ENCODE measurements at places on chromosomes 12 and 14. TPM values are rescaled to one million over a fixed set of nuclear protein-coding genes. Genes with fewer than 3 reads are reported as not detected.
A peak's percentile ranks its signal among the peaks of the same experiment; 100 is the strongest.

DNA sequence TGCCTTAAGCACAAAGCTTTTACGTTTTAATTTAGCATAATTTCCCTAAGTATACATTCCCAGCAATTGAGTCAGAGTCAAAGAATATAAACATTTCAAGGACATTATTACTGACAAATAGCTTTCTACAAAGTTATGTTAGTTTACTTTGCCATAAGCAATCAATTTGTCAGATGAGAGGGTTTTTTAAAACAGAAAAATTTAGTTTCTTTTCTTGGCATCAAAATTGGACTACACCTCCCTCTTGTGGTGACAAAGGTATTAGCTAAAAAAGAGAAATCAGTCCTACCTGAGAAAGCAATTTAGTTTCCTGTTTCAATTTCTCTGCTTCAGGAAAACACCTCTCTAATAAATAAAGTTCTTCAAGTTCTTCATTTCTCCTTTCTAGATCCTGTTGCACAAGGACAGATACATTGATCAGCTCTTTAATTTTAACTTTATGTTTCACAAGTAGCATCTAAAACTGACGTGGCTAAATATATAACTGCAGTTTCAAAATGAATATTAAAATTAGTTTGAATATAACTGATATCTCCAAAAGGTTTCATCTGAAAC lies 39.9 kb downstream of the DNAI7 start:
- DNase-seq, result no peak

Gene ESRRB
- 0.08 TPM for total RNA-seq

DNA sequence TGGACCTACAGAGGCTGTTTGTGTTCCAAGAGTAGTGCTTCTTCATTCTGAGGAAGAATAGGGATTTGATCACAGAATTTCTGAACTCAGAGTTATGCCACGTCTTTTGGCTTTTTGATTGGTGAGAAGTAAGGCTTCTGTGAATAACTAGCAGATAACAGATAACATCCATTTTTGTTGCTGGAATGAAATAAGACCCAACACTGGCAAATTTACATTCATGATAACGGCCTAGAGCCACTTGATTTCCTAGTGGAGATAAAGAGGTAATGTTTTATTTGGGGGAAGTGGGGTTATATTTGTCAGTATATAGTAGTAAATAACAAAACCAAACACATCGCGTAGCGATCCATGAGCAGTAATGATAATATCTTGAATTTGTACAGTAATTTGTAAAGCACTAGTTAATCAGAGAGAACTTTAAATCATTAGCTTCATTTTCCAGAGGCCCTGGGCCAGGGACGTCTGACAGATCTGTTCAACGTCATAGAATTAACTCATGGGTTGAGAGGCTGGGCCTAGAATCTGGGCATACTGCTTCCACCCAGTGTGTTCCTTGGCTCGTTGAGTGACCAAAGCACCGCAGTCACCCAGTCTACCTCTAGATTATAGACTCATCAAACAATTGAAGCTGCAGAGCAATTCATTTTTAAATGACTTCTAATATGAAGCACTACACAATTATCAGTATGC lies 79.6 kb downstream of the HMGA2 start:
- no peak for DNase-seq

Gene MYO1H
- 4.4 TPM for total RNA-seq

Gene PAPLN
- 1.1 TPM for total RNA-seq

Gene PARP2
- 24.4 TPM for total RNA-seq

Gene SARNP
- total RNA-seq, result 76.6 TPM

Gene FAM222A
- 14.2 TPM for total RNA-seq

- DNase-seq, result peak; percentile 24
Observed at GRCh38 chr12:85277900-85278597, 2.0 kb upstream of the ALX1 start.

DNA sequence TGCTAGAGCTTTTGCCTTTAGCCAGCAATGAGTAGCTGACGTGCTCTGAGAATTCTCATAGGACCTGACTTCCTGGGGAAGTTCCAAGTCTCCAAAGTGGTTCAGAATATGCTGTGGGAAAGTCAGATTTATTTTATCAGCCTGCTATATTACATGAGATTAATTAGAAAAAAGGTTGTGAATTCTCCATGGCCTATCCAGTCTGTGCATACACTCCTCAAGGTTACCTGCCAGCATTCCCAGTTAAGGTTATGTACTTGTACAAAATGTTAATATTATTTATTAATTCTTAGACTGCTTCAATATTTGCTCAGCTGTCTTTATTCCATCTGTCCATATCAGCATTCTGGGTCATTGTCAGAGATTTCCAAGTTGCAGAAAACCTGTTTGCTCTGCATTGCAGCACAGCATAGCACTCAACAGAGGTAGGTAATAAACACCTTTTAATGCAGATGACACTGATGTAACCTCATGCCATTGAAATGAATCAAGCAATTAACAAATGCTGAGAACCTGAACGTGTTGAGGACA lies 2.7 kb upstream of the SEL1L start:
- no peak for DNase-seq

DNA sequence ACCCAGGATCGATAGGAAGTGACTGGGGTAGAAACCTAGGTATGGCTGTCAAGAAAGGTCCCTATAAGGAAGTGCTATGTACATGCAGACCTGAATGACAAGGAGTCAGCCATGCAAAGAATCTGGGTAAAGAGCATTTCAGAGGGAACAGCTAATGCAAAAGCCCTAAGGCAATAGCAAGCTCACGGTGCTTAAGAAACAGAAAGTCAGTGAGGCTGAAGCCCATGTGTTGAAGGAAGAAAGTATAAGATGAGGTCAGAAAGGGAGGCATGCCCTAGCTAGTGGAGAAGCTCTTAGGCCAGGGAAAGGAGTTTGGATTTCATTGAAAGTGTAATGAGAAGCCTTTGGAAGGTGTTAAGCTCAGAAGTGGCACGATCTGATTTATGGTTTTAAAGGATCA lies 6.0 kb upstream of the ADCY6 start:
- no peak for DNase-seq

Gene PFKM
- 97.3 TPM for total RNA-seq

GRCh38 chr12:91422811-91423692 lies 240.4 kb upstream of the DCN start:
- no peak for DNase-seq

GRCh38 chr12:63826006-63826585 lies 18.4 kb upstream of the SRGAP1 start:
- DNase-seq, result no peak

GRCh38 chr14:59313658-59314608 lies 125.5 kb downstream of the DAAM1 start:
- no peak for DNase-seq

Gene DERA
- total RNA-seq, result 50.3 TPM

GRCh38 chr12:89796798-89797382 lies 88.3 kb upstream of the ATP2B1 start:
- no peak for DNase-seq

DNA sequence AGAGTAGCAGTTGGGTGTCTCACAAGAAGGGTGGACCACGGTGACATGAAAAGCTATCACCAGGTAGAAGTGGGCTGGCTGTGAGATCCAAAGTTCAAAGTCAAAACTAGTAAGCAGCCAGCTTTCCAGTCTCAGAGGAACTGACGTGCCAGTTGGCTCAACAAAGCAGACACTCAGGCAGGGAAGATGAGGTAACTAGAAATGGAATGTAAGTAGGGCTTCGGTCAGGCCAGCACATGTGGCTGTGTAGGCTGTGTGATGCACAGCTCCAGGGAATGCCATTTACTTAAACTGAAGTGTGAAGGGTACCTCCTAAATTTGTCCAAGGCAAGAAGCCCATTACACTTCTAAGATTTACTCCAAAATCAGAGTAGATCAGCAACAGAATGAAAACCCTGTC lies 43.6 kb downstream of the PTPRR start:
- DNase-seq, result no peak

DNA sequence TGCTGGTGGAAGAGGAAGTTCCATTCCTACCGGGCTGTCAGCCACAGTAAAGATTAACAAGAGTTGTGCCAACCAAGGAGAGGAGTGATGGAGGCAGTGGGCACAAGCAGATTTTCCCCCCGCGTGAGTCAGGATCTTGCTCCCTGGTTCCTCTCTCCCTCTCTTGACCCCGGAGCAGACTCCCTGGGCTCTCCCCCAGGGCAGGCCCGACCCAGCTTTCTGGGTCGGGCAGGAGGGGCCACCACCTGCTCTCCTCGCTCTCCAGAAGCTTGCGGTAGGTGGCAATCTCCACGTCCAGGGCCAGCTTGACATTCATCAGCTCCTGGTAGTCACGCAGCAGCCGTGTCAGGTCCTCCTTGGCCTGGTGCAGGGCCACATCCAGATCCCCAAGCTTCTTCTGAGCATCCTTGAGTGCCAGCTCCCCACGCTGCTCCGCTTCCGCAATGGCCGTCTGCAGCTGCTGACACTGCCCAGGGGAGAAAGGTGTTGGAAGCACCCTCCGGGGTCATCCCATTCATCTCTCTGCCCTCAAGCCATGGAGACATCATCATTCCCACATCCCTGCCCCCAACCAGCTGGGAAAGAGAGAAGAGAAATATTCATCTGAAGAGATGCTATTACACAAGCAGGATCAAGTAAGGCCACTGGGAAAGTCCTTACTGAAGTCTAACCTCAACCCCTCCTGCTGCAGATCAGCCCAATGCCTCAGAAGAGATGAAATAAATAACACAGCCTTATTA lies 9.0 kb upstream of the KRT4 start:
- DNase-seq, result no peak

Gene RAD9B
- total RNA-seq, result 0.54 TPM

DNA sequence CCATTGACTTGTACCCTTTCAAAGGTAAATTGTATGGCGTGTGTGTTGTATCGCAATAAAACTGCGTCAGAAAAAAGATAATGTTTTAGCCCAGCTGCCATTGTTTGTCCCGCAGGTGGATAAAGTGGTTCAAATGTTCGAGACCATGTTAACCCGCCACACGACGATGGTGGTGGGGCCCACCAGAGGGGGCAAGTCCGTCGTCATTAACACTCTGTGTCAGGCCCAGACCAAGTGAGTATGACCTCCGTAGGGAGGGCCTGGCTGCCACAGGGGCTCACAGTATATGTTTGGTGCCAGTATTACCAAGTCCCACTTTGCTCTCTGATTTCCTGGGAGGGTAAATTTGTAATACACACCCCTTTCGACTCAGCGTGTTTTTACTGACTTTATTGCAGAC lies 96.9 kb downstream of the DNAH10 start:
- DNase-seq, result peak; percentile 14

Data from endothelial cell (in vitro differentiated cells).